HS-27A (cell line): ENCODE measurements at places on chromosomes 7 and 10.

- DNase-seq, result no peak
Measured at GRCh38 chr7:138429577-138430250, 30.3 kb upstream of the TRIM24 start.

- DNase-seq, result no peak
Measured at GRCh38 chr10:12966067-12966466, 35.4 kb downstream of the CCDC3 start.

GRCh38 chr10:131850383-131850870, 50.4 kb upstream of the PPP2R2D start:
- no peak for DNase-seq

DNA sequence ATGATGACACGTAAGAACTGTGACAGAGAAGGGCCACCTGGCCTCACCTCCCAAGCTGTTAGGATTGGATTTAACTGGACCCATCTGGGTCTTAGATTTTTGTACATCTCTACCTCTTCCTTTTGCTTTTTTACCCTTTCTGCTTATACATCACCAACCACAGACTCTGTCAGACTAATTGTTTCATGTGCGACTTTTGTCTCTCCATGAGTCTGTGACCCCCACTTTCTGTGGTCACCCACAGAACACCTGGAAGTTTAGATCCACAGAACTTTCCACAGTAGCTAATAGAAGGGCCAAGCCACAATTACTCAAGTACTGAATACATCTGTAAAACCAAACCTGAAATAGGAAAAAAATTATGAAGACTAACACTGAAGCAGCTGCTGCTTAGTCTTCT, 23.1 kb downstream of the SEC31B start:
- no peak for DNase-seq

DNA sequence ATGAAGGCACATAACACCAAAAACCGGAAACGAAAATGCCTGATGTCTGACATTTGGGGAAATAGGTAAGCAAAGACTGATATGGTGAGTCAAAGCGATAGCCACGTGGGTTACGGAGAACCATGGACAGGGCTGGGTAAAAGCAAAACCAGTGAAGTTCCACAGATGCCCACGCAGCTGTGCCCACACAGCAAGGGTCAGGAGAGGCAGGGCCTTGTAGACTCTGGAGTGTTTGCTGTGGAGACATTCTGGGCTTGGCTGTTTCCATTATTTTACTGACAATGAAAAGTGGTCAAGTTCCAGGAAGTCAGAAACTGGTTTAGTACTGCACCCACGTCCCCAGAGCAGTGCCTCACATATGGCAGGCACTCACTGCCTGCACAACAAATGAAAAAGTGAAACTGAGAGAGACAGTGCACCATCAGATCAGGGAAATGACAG, 148.7 kb downstream of the ZMYND11 start:
- no peak for DNase-seq

- DNase-seq, result no peak
Measured at GRCh38 chr7:28088032-28088431, 92.6 kb downstream of the JAZF1 start.

DNA sequence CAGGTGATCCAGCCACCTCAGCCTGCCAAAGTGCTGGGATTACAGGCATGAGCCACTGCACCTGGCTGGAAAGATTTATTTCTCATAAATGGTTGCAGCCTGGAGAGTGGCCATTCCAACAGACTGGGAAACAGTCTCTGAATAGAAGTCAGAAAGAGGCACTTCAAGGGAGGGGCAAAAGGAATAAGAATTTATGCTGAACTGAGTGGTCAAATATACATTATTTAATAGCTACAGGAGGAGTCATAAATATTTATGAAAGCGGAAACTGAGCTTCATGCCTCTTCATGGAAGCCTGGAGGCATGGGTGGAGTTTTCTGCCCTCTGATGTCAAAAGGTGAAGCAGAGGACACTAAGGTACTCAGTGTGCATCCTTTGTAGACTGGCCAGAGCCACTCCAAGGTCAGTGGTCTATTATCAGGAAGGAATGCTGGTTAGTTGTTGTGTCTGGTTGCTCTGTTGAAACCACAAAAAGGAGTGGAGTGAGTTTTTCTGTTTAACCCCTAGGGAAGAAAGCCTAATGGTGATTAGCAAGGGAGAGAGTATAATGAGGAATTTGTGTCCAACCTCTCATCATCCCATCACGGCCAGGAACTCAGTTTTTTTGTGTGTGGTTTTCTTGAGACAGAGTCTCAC, 9.3 kb upstream of the NRBF2 start:
- DNase-seq, result no peak
